ENCODE measurements at places on chromosomes 11 and 22.

DNA sequence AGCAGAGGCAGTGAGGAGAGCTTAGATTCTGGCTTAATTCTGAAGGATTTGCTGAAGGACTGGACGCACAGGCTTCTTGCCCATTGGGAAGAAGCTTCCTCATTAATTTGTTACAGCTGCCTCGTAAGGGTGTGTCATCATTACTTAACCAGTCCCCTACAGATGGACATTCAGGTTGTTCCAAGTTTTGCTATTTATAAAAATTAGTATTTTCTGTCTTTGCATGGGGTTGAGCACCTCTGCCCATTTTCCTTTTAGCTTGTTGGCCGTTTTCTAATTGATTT, 38.1 kb downstream of the CAPN1 start:
- DNase-seq, result no peak

DNA sequence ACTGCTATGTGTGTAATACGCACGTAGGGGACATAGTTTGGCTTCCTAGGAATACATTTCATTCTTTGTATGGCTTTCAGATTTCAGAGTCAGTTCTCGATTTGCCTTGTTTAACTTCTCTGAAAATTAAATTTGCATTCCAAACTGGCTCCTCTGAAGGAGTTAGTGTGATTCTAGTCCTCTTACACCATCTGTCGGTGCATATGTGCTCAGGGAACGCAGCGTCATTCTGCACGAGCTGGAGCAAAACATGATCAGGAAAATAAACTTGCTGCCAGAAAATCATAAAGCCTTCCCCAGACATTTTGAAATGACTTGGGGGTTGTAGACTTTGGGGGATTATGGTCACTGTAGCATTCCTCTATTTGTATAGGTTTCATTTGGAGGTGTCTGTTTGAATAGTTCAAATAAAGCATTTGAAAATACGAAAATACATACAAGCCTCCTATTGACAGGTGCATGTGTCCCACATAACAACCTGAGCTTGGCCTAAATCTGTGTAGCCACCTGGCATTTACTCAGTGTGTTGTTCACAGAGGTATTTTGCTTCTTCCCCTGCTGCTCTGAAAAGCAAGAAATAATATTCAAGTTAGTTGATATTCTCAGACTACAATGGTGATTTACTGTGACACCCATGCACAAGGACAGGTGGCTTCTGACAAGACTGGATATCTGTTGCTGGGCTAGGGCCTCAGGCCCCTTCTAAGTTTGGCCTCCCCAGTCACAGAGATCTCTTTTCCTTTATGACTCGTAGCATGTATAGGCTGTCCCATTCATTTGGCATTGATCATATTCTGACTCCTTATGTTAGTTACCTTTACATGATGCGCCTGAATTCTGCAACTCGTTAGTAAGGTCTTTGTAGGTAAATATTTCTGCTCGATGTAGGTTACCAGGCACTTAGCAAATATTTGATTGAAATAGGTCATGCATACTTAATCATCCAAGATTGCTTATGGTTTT, 81.6 kb upstream of the SORL1-AS1 start:
- peak; percentile 34 for DNase-seq

GRCh38 chr11:13734530-13734929, 66.1 kb downstream of the FAR1 start:
- no peak for DNase-seq

- DNase-seq, result no peak
Observed at GRCh38 chr22:30609260-30610185, 2.5 kb downstream of the TCN2 start.

DNA sequence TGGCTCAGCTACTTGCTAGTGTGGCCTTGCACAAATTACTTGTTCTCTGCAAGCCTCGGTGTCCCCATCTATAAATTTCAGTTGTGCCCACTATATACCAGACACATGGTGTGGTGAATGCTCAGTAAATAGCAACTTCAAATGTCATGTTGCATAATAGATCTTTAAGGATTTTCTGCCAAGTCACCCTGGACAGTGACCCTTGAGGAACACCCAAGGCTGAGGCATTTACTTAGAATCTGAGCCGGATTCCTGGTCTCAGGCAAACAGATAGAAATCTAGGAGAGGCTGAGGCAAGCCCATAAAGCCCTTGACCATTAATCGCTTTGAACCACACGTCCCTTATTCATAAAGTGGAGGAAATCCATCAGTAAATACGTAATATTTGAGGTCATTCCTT, 9.7 kb downstream of the TEAD1 start:
- DNase-seq, result no peak

DNA sequence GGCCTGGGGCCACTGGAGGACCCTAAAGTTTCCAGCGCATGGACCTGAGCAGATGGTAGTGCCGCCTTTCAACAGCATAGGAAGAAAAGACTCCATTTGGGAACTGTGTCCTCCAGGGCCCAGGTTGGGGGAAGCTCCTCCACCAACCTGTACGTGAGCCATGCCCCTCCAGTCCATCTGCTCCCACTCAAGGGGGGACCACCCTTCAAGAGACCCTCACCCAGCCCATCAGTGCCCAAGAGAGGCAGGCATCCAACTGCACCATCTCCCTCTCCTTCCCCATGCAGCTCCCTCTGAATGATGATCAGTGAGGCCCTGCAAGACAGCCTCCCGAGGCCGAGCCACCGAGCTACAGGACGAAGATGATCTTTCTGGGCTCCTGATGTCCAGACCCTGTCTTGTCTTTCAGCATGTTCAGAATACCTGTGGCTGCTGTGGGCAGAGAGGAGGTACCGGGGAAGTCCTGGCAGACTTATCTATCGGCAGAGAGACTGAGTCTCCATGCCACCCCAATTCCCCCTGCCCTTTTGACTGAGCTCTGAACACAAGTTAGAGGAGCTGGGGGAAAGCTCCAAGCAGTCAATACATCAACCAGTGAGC, 25.0 kb upstream of the JAM3 start:
- DNase-seq, result no peak

DNA sequence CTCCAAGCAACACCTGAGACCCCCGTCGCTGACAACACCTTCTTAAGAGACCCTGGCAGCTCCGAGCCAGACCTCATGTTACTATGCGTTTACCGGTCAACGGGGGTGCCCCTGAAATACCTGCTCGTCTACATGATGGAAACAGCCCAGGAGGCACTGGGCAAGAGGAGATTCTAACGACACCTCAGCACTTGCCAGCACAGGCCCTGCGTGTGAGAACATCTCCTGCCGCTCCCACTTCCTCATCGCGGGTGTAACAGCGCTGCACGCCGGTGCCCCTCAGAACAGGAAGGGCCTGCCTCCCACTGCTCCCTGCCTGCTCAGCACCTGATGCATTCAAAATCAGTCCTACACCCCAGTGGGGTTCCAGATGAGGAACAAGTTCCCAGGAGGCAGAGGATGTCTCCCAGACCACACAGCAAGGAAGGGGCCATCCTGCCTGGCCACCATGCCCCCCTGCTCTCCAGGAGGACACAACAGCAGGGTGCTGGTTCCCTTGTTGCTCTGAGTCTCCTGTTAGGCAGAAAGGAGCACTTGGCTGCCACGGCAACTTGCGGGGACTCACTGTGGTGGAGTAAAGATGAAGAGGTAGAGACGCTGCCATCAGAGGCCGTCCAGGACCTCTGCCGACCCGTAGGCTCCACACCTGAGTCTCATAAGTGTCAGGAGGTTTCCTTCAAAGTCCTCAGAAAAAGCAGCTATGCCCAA, 2.1 kb downstream of the TOLLIP start:
- DNase-seq, result no peak

DNA sequence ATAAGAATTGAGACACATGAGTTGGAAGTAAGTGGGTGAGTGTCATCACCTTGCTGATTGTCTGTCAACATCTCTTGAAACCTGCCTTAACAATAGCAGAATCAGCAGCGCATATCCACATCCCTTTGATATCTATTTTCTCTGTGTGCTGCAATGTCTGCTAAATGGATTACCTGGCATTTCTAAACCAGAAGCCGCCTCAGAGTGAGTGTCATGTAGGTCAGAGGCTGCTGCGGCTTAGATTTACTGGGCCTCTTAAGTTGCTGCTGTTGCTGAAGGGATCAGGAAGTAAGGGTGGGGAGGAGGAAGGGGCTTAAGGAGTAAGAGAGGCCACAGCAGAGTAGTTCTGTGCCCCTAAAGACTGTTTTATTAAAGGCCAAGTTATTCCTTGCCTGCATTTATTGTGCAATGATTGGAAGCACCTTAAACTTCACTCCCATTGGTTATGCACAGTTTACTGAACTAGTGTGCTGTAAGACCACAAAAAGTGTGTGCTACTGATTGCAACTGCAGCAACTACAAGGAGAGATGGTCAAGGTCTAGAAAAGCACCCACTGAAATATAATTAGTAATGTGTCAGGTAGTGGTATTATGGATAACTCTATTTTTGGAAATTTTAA, 29.8 kb upstream of the TMEM41B start:
- no peak for DNase-seq

- no peak for DNase-seq
Observed at GRCh38 chr11:66489636-66490035, 9.4 kb downstream of the DPP3 start.

GRCh38 chr11:8261921-8262551, 1.6 kb downstream of the LMO1 start:
- no peak for DNase-seq

Measured in NCI-H1436 (cell line).